ENCODE measurements at places on chromosomes 3 and 15. TPM values are rescaled to one million over a fixed set of nuclear protein-coding genes. Genes with fewer than 3 reads are reported as not detected.

Gene BFSP2
- not detected for total RNA-seq

- DNase-seq, result no peak
Measured at GRCh38 chr15:61660579-61660978, 399.7 kb downstream of the VPS13C start.

- no peak for DNase-seq
Measured at GRCh38 chr15:101107625-101108460, 144.0 kb downstream of the CHSY1 start.

- DNase-seq, result no peak
Measured at GRCh38 chr3:150314248-150315004, 93.7 kb upstream of the TSC22D2 start.

DNA sequence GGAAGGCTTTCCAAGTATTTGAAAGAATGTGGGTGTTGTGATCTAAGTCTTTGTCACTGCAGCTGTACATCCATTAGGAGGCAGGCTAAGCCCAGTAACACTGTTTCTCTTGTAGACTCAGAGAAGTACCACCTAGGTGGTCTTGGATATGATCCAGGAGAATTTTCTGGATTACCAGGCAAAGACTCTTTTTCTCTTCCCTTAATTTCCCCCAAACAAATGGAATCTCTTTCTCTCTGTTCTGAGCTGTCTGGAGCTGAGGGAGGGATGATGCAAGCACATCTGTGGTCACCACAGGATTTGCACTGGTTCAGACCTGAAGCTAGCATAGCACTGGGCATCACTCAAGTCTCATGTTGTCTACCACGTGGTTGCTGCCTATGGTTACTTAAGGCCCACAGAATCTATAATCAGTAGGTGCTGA lies 227.6 kb downstream of the NECTIN3 start:
- DNase-seq, result no peak

Gene RARB
- 17.5 TPM for total RNA-seq
